ENCODE measurements at places on chromosomes 5 and 9. TPM values are rescaled to one million over a fixed set of nuclear protein-coding genes. Genes with fewer than 3 reads are reported as not detected.

OLFM1 gene
- not detected for total RNA-seq

GRCh38 chr9:125460883-125461635 lies 199.4 kb downstream of the GAPVD1 start:
- no peak for DNase-seq

PCDHGA12 gene
- 0.17 TPM for total RNA-seq

DNA sequence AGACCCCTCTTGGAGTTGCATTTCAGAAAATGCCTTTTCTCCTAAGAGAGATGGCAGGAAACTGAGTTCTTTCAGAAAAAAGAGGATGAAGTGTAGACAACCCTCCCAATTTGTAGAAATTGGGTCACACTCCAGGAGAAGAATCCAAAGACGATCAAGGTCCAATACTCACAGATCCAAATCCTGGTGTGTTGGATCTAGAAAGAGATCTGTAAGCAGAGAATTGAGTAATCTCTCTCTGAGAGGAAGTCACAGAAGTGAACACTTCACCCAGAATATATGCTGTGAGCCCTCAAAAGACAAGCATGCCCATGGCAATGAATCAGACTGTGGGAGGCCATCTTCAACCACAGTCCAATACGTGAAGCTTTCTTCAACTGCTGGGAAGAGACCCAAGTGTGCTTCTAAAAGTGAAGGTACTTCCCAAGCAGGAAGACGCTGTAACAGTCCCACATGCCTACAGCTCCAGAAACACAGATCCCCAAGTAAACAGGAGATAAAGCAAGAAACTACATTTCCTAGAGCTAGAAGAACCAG lies 182.7 kb downstream of the SMC2 start:
- no peak for DNase-seq

DNA sequence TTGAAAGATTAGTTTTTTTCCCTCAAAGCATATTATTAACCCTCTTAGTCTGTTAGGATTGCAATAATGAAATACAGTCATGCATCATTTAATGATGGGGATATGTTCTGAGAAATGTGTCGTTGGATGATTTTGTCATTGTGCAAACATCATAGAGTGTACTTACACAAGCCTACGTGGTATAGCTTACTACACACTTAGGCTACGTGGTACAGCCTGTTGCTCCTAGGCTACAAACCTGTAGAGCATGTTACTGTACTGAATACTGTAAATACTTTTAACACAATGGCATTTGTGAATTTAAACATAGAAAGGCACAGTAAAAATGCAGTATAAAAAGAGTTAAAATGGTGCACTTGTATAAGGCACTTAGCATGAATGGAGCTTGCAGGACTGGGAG lies 132.7 kb downstream of the PDE8B start:
- no peak for DNase-seq

PRSS3 gene
- total RNA-seq = not detected

DNA sequence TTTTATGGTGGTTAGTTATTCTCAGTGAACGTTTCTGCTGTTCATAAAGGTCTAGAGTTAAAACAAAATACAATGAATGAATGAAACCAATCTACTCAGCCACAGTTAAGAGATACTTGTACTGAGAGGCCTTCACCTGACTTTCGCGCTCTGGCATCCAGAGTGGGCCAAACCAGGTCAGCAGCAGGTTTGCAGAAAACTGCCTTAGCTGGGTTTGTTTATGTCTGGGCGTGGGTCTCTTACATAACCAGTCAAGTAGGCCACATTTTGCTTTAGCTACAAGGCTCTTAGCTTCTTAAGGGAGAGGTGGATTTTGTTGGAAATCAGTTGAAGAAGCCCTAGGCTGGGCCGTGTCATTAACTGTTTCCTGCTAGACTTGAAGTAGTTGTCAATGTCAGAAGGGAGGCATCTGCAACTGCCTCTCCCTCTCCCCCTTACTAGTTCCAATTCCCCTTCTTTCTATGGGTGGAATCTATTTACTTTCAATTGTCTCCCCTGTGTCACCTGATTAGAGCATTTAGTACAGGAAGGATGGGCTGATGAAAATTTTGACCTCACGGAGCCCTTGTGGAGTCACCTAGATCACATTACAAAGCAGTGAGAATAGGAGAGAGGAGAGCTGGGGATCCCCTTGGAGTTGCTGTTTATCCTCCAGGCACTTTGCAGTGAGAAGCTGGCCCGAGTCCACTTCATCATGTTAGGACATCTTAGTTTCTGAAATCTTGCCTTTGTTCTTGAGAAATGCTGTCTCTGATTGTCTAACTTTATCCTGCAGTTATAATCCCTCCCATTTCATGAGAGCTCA lies 200.5 kb downstream of the ARHGEF28 start:
- no peak for DNase-seq

GRCh38 chr9:89154651-89155336 lies 23.8 kb downstream of the SHC3 start:
- DNase-seq = no peak

PRKACG gene
- total RNA-seq = not detected

- no peak for DNase-seq
Measured at GRCh38 chr5:127656825-127657224, 7.9 kb downstream of the CTXN3 start.

- no peak for DNase-seq
Measured at GRCh38 chr9:130447193-130447816, 2.5 kb downstream of the ASS1 start.

DNA sequence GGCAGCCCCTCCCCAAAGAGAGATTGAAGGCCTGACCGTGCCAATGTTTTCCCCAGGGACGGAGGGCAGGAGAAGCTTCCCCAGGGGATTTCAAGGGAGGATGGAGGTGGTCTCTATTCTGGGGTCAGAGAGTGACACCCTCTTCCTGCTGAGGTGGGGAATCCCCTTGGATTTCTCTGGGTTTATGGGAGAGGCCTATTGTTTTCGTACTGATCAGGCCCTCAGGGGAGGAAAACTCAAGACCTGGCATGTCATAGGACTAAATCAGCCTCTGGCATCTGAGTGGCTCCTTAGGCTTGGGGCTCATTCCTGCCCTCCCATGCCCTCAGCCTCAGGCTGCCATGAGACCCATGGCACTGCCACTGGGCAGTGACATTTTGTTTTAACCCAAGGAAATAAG lies 44.6 kb downstream of the IRF1 start:
- DNase-seq = no peak

DNA sequence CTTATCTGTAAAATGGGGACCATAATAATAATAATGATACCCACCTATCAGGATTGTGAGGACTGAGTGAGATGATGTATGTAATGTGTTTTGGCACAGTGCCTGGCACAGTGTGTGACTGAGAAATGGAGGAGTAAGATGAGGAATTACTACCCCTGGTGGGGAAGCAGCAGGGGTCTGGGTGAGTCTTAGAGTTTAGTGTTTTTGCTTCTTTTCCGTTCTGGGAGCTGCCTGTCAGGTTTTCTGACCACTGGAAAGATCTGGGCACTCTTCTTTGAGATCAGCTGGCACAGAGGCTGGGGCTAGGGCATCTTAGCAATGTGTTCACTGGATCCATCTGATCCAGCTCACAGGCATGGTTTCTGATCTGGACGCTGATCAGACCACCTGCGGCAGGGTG lies 8.5 kb downstream of the LCP2 start:
- DNase-seq = no peak

BNC2 gene
- not detected for total RNA-seq

TSSK1B gene
- total RNA-seq = not detected

- DNase-seq = no peak
Measured at GRCh38 chr5:126736141-126736540, 40.8 kb upstream of the LMNB1 start.

- no peak for DNase-seq
Measured at GRCh38 chr9:22332202-22332601, 114.4 kb upstream of the DMRTA1 start.

DNA sequence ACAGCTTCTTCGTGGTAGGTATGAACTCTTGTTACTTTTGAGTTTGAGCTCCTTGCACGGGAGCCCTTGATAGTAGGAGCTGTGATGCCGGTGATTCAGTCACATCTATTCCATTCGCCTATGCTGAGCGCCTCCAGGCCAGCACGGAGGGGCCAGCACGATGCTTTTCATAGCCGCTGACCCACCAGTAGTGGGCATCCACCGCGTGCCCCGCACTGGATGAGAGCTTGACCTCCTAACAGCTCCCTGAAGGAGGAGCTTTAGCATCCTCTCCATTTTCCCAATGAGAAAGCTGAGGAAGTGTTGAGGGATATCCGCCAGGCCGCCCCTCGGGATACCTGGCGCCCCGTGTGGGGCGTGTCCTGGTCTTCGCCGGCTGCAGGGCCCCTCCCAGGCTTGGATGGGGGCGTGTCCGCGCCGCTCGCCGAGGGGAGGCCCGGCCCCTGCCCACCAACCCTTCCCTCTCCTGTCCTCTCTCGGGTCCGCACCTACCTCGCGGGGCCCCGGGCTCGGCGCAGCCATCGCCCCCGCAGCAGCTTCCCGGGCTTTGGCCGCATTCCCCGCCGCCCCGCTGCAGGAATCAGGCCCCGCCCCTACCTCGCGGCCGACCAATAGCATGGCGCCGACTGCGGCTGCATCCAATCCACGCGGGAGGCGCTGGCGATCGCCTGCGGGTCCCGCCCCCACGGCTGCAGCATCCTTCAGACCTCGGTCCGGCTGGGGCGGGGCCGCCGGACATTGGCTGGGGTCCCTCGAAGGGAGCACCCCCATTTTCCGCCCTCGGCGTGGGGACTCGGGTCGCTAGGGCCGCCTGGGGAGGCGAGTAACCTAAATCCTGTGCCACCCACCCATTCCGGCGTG lies at the start of gene PIP5KL1:
Gene PIP5KL1, minus strand, starts transcription at position 547 of the 861 bp plus-strand sequence. Its CDS starts 25 bp downstream, at position 522.
- DNase-seq = peak; percentile 73

DNA sequence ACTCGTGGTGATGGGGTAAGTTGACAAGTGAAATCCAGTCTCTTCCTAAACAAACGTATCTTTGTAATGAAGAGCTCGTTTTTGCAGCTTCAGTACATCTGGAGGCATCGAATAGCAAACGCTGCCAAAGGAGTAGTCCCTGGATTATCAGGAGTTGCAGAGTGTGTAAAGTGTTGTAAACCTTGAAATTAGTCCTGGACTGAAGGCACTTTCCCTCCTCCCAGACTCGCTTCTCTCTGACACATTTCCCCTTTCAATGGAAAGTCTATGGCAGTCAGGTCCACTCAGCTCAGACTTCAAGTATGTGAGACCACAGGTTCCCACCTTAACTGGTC lies 1.5 kb upstream of the PBX3 start:
- no peak for DNase-seq

- no peak for DNase-seq
Measured at GRCh38 chr5:77168161-77168878, 42.2 kb upstream of the PDE8B start.

- DNase-seq = no peak
Measured at GRCh38 chr5:173729079-173729765, 112.8 kb upstream of the BOD1 start.

GRCh38 chr9:85964526-85964925 lies 23.6 kb downstream of the NAA35 start:
- DNase-seq = no peak

DNA sequence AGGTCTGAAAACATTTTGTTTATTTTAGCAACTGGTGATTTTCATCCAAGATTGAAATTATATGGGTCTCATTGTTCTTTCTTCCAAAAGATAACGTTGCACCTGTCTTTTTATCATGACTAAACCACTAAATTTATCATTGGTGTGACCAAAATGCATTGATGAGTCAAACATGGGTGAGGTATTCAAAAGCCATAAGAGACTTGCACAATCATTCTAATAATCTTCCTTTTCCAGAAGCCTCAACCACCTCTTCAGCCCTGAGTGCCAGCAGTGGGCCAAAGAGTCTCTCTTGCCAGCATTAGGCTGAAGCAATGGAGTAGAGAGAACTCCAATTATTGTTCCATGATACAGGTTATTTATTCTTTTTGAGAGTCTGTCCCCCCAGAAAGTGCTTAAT lies 198.9 kb downstream of the LURAP1L start:
- no peak for DNase-seq

DNA sequence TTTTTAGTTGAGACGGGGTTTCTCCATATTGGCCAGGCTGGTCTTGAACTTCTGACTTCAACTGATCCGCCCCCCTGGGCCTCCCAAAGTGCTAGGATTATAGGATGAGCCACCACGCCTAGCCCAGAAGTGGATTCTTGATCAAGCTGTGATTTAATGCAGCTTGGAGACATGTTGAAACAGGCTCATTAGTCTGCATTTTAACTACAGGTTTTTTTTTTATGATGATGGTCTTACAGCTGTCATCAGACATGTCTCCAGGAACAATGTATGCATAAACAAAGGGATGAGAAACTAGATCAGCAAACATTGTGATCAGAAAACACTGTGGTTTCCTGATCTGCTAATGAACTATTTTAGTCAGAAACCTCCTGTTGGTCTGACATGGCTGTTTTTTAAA lies 30.0 kb upstream of the PLPP1 start:
- DNase-seq = no peak

GRCh38 chr9:82546136-82546535 lies 516.8 kb downstream of the RASEF start:
- no peak for DNase-seq

SLCO6A1 gene
- not detected for total RNA-seq

PRDM9 gene
- not detected for total RNA-seq

DNA sequence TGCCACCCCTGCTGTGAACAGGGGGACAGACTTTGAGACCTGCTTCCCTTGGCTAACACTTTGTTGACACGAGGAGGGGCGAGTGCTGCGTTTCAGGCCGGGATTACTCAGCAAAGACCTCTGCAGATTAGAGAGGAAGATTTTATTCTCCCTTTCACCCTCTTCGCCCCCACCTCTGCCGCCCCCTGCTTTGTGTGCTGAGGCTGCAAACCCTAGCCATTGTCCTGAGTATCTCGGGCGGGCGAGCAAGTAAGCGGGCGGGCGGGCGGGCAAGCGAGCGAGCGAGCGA lies 6.0 kb downstream of the ISL1 start:
- DNase-seq = no peak

- no peak for DNase-seq
Measured at GRCh38 chr9:133200631-133201030, 8.4 kb downstream of the OBP2B start.

DNA sequence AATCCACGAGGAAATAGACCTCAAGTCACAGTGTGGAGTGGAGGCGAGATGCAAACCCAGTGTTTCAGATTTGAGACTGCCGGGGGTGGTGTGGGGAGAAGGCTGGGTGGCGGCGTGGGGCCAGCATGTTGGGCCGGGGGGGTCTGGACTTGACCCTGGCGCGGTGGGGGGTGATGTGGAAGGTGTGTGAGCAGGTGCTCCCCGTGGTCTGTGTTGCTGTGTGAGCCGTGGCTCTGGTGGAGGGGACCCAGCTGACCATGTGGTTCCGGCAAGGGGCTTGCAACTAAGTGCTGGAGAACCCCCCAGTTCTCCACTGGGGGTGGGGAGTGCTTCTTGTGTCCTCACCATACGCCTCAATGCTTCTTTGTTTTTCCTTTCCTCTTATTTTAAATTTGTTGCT lies 25.8 kb downstream of the PRRC2B start:
- no peak for DNase-seq

DNA sequence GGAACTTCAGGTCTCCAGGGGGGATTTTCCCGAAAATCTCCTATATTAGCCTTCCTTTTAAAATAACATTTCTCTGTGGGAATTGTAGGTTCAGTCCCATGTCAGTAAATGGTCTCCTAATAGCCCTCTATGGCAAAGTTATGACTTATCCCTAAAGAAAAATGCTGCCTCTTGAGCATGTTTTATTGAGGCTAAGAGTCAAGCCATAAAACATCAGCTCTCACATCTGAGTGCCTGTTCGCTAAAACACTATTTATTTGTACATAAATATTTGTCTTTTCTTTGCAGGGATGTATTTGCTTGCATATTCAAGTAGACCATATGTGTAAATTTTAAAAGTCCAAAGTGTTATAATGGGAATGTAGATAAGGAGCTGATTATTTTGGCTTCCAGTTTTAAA lies 160.4 kb downstream of the PRDM6 start:
- no peak for DNase-seq
